AG04450 (cell line): ENCODE measurements at places on chromosomes 16 and 17.

DNA sequence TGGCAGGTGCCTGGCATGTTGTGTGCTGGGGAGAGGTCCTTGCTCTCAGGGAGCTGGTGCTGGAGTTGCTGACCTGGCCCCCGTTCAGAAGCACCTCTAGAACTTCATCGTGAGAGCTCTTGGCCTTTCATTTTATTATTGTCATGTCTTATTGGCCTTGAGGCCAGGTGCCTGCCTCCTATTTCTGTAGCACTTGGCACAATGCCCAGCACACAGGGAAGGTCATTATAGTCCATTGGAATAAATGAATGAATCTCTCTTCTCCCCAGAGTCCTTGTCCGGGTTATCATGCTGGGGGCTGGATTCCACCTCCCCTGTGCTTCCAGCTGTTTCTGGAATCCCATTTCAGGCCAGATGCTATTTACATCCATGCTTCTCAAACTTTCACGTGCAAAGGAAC is 169.2 kb downstream of the HAPSTR1 start:
- DNase-seq, result no peak

DNA sequence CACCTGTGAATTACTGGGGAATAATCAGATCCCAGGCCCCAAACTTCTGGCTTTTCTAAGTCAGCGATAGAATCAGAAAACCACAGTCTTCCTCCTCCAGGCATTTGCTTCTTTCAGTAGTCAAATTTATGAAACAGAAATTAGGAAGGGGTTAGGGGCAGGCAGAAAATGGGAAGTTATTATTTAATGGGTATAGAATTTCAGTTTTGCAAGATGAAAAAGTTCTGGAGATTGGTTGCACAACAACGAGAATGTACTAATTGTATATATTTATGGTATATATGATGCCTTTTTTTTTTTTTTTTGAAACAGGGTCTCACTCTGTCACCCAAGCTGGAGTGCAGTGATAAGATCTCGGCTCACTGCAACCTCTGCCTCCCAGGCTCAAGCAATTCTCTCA is 23.5 kb downstream of the ORC6 start:
- DNase-seq, result no peak

GRCh38 chr16:3152277-3152990 is 17.6 kb downstream of the ZNF213 start:
- DNase-seq, result peak; percentile 78

- no peak for DNase-seq
Measured at GRCh38 chr17:11278186-11278991, 37.4 kb downstream of the SHISA6 start.

- DNase-seq, result no peak
Measured at GRCh38 chr16:79673635-79674034, 73.1 kb upstream of the MAF start.

GRCh38 chr17:37829592-37830123 is 84.8 kb upstream of the HNF1B start:
- no peak for DNase-seq

DNA sequence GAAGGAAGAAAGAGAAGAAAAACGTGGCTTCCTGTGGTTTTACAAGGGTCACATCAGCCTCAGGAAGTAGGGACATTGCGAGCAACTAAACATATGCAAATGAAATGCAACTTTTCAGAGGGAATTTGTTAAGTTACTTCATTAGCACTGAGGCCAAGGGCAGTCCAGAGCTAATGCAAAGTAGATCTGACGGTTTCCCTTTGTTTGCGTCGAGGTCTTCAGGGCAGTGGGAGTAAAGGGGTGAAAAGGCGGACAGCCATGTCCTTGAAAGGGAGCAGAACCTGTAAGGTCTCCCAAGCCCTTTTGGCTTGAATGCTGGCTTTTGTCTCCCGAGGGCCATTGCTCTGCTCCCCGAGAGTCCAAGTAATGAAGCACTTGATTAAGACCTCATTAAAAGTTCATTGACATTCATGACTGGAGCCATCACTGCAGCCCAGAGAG is 85.0 kb downstream of the PMP22 start:
- DNase-seq, result no peak

- no peak for DNase-seq
Measured at GRCh38 chr16:80518436-80518835, 22.4 kb upstream of the DYNLRB2 start.
